Midbrain (tissue), 1 donor: ENCODE measurements at places on chromosomes 5 and 9.

DNA sequence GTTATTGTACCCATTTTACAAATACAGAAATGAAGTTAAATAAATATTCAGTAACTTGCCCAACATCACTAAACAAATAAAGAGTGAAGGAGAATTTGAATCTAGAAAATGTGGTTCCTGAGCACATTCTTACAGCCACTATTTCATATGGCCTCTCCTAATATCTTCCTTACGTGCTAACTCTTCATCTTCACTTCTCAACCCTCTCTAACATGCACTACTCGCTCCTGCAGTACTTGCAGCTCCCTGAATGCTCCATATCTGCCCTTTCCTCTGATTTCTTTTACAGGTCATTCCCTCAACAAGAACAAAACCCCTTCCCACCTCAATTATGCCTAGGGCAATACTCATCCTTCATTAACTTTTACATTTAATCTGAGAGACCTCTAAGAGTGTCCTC lies 711.5 kb downstream of the CETN3 start:
- DNase-seq: no peak

- DNase-seq: no peak
Observed at GRCh38 chr9:91856419-91856818, 93.6 kb downstream of the ROR2 start.

DNA sequence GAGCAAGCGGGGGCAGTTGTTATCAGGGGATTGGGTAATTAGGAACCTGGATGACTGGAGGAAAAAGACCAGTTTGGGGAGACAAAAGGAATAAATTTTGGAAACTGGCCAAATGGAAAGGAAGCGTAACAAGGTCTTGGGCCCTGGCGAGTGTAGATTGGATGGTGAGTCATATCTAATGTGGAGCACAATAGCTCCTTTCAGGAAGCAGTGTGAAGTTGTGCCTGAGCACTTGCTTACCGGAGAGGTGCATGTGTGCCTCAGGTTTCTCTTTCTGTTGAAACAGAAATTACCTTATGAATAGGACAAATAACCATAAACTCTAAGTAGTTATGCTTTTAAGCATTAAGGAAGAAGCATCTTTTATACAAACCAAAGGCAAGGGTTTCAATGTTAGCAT lies 176.4 kb downstream of the KIF4B start:
- no peak for DNase-seq

DNA sequence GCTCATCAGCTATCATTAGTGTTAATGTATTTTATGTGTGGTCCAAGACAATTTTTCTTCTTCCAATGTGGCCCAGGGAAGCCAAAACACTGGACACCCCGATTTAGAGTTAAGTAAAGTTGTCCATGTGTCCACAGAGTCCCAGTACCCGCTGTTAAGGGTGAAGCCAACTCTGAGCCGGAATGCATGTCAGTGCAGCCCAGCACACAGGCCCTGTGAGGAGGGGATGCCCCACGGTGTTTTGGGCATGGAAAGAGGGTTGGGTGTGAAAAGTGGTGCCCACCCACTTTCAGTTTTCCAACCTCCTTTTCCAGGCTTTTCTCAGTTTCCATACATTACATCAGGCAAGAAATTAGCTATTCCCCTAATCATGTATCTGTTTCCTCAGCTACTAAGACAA lies 24.4 kb downstream of the SHC3 start:
- DNase-seq: no peak

- no peak for DNase-seq
Observed at GRCh38 chr5:98200726-98201541, 572.5 kb upstream of the RGMB start.

GRCh38 chr5:172898843-172899369 lies 60.3 kb upstream of the RPL26L1 start:
- DNase-seq: no peak

- DNase-seq: no peak
Observed at GRCh38 chr5:150181766-150182545, 7.9 kb upstream of the SLC6A7 start.

DNA sequence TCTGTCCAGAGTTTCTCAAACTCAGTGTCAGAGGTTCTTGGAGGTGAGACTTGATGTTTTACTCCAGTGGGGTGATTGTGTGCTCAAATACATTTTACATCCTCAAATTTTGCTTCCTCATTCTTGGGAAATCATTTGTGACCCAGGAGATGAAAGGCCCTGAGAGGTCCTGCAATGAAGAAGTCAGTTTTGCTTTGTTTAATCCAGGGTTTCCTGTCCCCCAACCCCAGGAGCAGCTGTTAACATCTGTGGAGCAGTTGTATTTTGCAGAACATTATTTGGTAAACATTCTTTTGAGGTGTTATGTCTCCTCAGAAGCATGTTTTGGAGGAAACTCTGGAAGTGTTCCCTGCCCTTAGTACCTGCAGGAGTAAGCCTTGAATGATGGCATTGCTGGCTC lies 59.8 kb downstream of the DAB2IP start:
- DNase-seq: no peak

GRCh38 chr9:98909935-98910334 lies 33.8 kb upstream of the COL15A1 start:
- DNase-seq: no peak

GRCh38 chr5:75243100-75243499 lies 6.4 kb upstream of the ANKRD31 start:
- DNase-seq: no peak

- DNase-seq: no peak
Observed at GRCh38 chr9:100739208-100739607, 161.3 kb downstream of the CAVIN4 start.

DNA sequence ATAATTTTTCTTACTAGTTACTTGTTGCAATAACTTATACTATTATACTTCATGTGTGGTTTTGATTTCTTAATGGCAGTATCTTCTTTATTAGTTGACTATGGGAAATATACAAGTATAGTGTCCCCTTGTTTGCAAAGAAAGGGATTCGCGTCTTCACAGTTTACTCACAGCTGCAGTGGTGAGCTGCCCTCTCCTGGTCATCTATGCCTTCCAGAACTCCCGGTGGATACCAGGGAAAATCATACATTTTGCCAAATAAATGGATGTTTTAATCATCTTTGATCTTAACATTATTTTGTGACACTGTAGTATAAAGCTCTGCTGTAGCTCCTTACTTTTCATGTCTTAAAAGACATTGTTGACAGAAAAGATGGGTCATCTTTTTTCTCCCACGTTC lies 142.0 kb downstream of the ZCCHC7 start:
- peak; percentile 53 for DNase-seq

DNA sequence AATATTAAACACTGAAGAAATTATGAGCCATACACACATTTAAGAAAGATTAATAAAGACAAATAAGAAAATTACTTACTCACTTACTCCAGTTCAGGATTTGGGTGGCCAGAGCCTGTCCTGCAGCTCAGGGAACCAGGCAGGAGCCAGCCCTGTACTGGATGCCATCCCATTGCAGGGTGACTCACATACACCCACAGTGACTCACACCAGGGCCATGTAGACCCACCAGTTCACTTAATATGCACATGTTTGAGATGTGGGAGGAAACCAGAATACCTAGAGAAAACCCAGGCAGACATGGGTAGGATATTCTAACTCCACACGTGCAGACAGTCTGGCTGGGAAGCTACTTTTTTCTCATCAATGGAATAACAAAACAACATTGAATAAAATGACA lies 49.6 kb upstream of the ADRB2 start:
- DNase-seq: no peak

- no peak for DNase-seq
Observed at GRCh38 chr5:10673017-10673389, 88.0 kb downstream of the DAP start.

DNA sequence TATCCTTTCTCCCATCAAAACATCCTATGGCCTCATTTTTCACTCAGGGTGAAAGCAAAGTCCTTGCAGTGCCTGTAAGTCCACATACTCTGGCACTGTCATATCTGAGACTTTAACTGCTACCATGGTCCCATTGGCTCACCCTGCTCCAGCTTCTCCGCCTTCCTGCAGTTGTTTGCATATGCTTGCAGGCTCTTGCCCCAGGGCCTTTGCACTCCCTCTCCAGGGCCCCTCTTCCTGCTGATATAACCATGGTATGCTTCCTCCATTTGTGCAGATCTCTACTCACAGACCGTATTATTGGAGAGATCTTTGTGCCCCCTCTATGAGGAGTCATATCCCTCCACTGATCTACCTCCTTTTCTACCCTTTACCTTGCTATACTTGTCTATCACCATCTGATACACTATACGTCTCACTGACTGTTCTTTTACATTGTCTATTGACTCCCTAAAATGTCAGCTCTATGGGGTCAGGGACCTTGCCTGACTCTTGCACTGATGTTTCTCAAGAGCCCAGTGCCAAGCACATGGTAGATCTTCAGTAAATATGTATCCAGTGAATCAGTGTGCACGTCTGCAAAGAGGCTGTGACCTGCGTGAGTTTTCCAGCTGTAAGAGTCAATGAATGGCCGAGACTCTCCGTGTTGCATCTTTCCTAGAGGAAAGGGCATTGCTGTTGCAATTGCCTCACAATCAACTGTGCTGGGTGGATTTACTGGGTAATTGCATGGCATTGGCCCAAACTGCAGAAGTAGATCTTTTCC lies 81.7 kb upstream of the CPEB4 start:
- DNase-seq: no peak
